Left ventricle myocardium inferior (tissue), 1 donor: ENCODE measurements at places on chromosomes 6 and 20. TPM values are rescaled to one million over a fixed set of nuclear protein-coding genes. Genes with fewer than 3 reads are reported as not detected.

The TPD52L2 gene
- 72.0 TPM for total RNA-seq

The ULBP3 gene
- 0.99 TPM for total RNA-seq

- H3K4me3 ChIP-seq: no peak overlapping the region
- no peaks in the 10 kb centered on the region for H3K27me3 ChIP-seq
- peaks cover 11% of the 10 kb centered on the region for H3K4me1 ChIP-seq
- no peak for DNase-seq
- H3K36me3 ChIP-seq: no peaks in the 10 kb centered on the region
Observed at GRCh38 chr20:7916648-7917047, 23.6 kb downstream of the HAO1 start.

- H3K27me3 ChIP-seq: no peaks in the 10 kb centered on the region
- no peak overlapping the region for H3K27ac ChIP-seq
- no peaks in the 10 kb centered on the region for H3K36me3 ChIP-seq
- H3K4me1 ChIP-seq: peaks cover 14% of the 10 kb centered on the region
Observed at GRCh38 chr20:32661820-32662528, 11.8 kb downstream of the C20orf203 start.

DNA sequence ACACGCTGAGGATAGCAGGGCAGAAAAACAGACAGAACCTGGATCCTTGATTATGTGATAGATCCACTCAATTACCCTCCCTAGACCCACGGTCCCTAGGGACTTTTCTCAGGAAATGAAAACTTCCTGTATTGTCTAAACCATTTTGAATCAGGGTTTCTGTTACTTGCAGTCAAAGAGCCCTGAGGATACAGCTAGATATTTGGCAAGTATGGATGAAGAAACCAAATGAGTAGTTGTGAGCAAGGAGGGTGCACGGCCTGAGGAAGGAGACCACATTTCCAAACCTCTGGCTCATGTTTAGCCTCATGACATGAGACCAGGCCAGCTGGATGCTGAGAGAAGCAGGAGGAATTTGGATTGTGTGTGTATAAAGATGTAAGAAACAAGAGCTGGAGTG lies 91.6 kb downstream of the MRPL14 start:
- no peak overlapping the region for H3K27ac ChIP-seq
- no peak for DNase-seq
- no peaks in the 10 kb centered on the region for H3K36me3 ChIP-seq

DNA sequence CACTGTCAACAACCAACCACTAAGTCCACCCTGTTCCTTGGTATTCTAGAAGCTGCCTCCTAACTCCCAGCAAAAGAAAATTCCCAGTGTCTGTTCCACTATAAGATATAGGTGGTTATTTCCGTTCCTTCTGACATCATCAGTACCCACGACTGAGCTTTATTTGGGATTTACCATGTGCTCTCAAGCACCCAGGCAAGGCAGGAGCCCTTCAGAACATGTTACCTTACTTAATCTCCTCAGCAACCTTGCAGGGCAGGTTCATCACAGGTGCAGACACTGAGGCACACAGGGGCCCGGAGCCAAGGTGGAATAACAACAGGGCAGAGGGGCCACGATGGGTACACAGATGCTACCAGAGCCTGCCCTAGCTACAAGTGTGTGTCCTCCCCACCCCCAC lies 10.8 kb downstream of the ABHD16A start:
- H3K27ac ChIP-seq: no peak overlapping the region
- H3K4me3 ChIP-seq: no peak overlapping the region
- H3K4me1 ChIP-seq: no peaks in the 10 kb centered on the region

GRCh38 chr6:40000964-40001515 lies 66.8 kb upstream of the MOCS1 start:
- no peak overlapping the region for H3K27ac ChIP-seq
- no peaks in the 10 kb centered on the region for H3K36me3 ChIP-seq
- no peak for DNase-seq
- H3K4me3 ChIP-seq: no peak overlapping the region
- H3K4me1 ChIP-seq: no peaks in the 10 kb centered on the region

DNA sequence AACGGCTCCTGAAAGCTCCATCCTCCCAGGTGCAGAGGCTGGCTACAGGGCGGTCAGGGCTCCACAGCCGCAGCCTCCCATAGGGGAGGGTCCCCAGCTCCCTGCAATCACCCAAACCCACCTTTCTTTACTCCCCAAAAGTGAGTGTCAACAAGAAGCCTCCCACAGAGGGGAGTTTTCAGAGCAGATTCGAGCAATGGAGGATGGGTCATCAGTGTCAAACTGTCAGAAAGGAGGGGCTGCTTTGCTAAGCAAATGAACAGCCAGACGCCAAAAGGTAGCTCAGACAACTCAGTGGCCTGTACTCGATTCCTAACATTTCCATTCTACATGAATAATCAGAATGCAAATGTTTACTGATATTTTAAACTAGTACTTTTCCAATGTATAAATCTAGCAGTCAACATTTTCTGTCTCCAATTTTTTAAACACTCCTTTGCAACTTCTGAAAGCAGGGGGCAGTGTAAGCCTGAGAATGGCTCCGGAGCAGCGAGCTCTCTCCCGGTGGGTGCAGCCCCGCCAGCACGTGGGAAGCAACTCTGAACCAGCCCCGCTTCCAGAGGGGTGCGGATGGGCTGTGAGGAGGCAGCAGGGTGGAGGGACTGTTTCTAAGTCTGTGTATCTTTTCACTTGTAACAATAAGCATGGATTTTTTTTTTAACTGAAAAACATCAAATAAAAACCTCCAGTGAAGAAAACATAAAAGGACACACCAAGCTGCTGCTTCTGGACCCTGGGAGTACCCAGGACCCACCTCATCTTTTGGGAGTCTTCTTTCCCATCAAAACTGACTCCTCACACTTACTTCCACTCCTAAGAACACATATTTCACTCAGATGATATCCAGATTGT lies 54.9 kb downstream of the TAF4 start:
- no peaks in the 10 kb centered on the region for H3K27me3 ChIP-seq
- H3K27ac ChIP-seq: no peak overlapping the region
- H3K4me3 ChIP-seq: no peak overlapping the region
- H3K36me3 ChIP-seq: peaks cover 65% of the 10 kb centered on the region
- H3K4me1 ChIP-seq: peaks cover 7% of the 10 kb centered on the region

DNA sequence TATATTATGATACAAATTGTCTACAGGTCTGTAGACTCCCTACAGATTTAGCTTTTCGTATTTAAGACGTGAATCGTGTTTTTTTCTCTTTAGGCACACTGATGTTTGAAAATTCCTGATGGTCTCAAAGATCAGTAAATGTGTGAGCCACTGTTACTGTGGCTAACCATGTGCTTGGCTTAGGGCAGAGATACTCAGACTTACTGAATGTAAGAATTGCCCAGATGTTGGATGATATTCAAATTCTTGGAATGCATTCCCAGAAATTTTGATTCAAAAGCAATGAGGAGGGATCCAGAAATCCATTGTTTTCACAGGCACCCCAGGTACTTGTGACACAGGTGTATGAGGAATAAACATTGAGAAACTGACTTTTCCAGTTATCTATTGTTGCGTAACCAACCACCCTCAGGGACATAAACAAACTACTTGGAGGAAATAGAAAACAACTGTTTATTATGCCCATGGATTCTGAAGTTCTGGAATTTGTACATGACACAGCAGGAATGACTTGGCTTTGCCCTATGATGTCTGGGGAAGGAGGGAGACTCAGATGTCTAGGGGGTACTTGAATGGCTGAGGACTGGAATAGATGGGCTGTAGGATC lies 339.6 kb upstream of the CITED2 start:
- H3K36me3 ChIP-seq: no peaks in the 10 kb centered on the region
- peaks cover 14% of the 10 kb centered on the region for H3K4me1 ChIP-seq
- no peak overlapping the region for H3K4me3 ChIP-seq

DNA sequence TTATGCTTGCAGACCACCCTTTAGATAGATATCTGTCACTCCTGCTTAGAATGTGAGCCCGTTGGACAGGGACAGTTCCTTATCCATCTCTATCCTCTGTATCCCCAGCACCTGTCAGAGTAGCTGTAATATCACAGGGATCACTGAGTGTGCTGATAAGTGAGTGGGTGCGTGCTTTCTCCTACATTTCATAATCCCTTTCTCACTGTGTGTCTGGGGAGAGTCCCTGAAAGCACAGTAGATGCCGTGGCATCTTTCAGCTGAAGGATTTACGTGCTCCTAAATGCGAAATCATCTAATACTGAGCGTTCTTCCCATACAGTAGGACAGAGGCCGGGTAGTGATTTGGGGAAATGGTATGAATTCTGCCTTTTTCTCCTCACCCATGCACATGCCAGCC lies 198.9 kb upstream of the SASH1 start:
- no peaks in the 10 kb centered on the region for H3K4me1 ChIP-seq
- no peak for DNase-seq
- H3K36me3 ChIP-seq: no peaks in the 10 kb centered on the region
- no peak overlapping the region for H3K27ac ChIP-seq

DNA sequence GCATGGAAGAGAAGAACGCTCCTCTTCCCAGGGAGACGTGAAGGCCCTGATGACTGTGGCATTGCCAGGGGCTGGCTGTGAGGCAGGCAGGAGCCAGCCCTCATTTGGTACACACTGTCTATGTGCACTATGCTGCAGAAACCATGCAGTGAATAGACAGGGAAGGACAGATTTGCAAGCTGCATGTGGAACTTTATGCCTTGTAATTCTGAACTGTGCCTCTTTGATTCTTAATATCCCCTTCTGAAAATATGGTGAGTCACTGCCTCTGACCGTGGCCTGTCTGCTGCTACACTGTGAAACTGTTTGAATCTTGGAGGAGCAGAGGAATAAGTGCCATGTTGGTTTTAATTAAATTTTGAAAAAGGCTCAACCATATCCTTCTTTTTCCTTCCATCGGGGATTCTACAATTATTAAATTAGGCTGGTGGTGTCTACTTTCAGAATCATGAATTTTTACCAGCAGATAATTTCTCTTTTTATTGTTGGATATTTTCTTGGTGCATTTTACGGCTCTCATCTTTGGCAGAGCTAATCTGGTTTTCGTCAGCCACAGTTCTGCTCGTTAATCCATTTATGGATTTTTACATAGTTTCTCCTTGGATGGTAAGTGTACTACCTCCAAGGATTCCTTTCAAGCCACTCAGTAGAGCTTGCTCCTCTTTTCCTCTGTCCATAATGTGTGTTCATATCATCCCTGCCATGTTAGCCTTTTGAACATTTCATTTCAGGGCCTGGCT lies 301.0 kb upstream of the SLC35B3 start:
- DNase-seq: no peak
- no peaks in the 10 kb centered on the region for H3K4me1 ChIP-seq
- H3K27ac ChIP-seq: no peak overlapping the region

GRCh38 chr20:32050851-32051556 lies 1.0 kb upstream of the HCK start:
- peaks cover 87% of the 10 kb centered on the region for H3K27me3 ChIP-seq
- peak overlapping the region; percentile 48 for H3K27ac ChIP-seq
- peak overlapping the region; percentile 58 for H3K4me3 ChIP-seq
- no peaks in the 10 kb centered on the region for H3K36me3 ChIP-seq
- DNase-seq: peak; percentile 60
- peaks cover 12% of the 10 kb centered on the region for H3K4me1 ChIP-seq

GRCh38 chr20:19911810-19912382 lies 105.3 kb upstream of the NAA20 start:
- peaks cover 89% of the 10 kb centered on the region for H3K4me1 ChIP-seq
- no peak for DNase-seq
- peak overlapping the region; percentile 30 for H3K27ac ChIP-seq
- no peaks in the 10 kb centered on the region for H3K27me3 ChIP-seq
- H3K4me3 ChIP-seq: no peak overlapping the region
- no peaks in the 10 kb centered on the region for H3K36me3 ChIP-seq

DNA sequence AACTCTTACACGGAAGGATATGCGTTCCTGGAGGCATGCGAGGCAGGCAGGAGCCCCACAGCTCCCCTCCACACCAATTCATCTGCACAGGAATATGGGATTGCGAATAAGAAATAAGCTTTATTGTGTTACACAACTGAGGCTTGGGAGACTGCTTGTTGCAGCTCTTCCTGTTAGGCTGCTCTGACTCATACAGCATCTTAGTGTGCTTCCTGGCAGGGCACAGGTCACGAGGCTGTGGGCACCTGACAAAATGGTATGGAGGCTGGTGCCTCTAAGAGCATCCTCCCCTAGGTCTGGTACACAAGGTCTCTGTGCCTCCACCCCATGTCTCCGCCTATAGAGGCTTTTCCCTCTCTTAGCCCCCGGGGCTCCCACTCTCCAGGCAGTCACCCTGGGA lies 6.8 kb downstream of the SLC22A3 start:
- H3K36me3 ChIP-seq: no peaks in the 10 kb centered on the region
- no peak for DNase-seq
- H3K4me1 ChIP-seq: no peaks in the 10 kb centered on the region
- peaks cover 81% of the 10 kb centered on the region for H3K27me3 ChIP-seq

DNA sequence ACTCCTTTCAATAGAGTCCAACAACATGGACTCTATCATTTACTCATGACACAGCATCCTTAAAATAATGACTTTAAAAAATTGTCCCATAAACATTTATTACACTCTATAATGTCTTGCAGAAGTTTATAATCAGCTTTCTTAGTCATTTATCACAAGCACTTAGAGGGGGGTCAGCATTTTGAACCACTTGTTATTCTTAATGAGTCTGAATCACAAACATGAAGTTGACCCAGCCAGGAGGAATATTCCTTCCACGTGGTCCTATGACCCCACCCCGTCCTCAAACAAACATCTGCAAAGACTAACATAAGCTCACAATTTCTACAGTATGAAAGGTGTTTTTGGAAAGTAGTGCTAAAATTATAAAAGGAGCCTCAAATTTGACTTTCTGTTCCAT lies 91.1 kb downstream of the MTFR2 start:
- no peak for DNase-seq
- H3K27me3 ChIP-seq: no peaks in the 10 kb centered on the region
- peak overlapping the region; percentile 70 for H3K27ac ChIP-seq
- peaks cover 50% of the 10 kb centered on the region for H3K4me1 ChIP-seq
- H3K36me3 ChIP-seq: peaks cover 54% of the 10 kb centered on the region

- DNase-seq: no peak
- no peak overlapping the region for H3K4me3 ChIP-seq
- no peaks in the 10 kb centered on the region for H3K27me3 ChIP-seq
Observed at GRCh38 chr6:144893680-144894151, 608.6 kb downstream of the UTRN start.

DNA sequence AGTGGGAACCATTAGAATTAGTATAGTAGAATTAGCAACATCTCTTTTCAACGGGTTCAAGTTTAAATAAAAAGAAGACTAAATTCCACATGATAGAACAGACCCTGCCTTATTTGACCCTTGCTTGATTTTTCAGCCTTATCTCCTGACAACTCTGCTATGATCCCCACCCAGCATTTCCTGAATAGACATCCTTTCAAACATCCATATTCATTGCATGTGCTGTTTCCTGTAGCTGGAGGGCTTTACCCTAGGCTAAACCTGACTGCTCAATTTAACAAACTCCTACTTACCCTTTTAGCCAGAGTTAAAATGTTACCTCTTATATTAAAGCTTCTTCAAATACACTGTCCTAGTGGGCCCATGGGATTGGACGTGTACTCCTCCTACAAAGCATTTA lies 594.8 kb upstream of the ARID1B start:
- H3K27me3 ChIP-seq: no peaks in the 10 kb centered on the region
- H3K4me1 ChIP-seq: peaks cover 8% of the 10 kb centered on the region
- no peak overlapping the region for H3K4me3 ChIP-seq

GRCh38 chr20:57428324-57429158 lies 37.3 kb downstream of the RBM38 start:
- H3K27me3 ChIP-seq: no peaks in the 10 kb centered on the region
- H3K27ac ChIP-seq: no peak overlapping the region
- no peak for DNase-seq
- no peak overlapping the region for H3K4me3 ChIP-seq
- H3K36me3 ChIP-seq: no peaks in the 10 kb centered on the region
